ENCODE measurements at places on chromosomes 6 and 20.

GRCh38 chr20:52682237-52682636 is 289.9 kb upstream of the TSHZ2 start:
- no peak for DNase-seq

- no peak for DNase-seq
These were observed 39.9 kb upstream of the TTPAL start for GRCh38 chr20:44435630-44436335.

GRCh38 chr6:65149841-65150240 is 557.2 kb downstream of the EYS start:
- DNase-seq: no peak

DNA sequence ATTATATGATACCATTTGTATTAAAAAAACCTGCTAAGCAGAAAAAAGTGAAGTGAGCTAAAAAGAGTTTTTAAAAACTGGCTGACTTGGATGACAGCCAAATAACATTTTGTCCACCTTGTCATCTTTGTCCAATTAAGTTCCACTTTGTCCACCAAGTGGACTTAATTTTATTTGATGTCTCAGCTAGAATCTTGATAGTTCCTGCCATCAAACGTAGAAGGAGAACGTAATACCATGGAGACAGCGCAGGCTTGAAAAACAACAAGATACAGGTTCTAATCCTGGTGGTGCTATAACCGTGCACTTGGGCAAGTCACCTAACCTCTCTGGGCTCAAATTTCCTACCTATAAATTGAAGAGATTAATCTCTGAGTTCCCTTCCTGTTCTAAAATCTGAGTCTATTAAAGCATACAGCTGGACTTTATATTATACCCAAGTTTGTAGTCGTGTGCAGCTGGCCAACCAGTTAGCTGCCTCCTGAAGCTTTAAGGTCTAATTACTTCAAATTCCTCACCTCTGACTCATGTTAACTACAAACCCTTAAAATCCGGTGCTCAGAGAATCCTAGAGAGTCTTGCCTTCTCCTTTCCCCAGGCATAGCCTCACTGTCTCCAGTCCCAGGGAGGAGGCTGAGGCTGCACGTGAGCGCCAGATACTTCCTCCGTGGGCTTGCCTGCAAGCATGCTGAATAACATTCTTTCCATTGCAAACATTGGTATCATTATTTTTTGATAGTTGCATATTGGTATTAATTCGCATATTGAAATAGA is 16.8 kb downstream of the TMEM244 start:
- DNase-seq: no peak

DNA sequence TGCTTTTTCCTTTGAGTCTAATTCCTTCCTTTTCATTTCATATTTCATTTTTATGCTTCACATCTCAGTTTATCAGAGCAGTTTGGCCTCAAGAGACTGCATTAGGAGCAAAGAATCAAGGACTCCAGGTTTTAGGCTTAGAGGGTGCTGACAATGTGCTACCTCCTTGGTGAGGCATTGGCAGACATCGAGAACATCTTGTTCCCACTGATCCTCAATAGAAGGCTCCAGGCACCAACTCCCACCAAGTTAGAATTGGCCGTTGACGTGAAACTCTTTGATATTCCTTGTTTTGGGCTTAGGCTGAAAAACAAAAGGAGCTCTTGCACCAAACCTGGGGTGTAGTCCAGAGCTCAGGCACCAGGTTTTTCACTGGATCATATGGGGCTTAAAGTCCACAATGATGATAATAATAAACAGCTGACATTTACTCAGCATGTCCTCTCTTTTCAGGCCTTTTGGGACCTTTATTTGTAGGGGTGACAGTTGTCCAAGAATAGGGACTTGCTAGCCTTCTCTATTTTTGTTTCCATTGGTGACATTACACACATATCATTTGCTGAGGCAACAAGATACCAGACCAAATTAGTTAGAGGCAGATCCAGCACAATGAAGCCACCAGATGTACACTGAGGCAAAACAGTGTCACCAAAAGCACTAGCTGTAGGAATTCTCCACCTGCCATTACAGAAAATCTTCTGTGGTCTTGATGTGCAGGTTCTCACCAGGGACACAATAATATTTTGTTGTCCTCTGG is 81.0 kb upstream of the ENPP5 start:
- no peak for DNase-seq

GRCh38 chr6:85456782-85457181 is 6.9 kb downstream of the NT5E start:
- DNase-seq: no peak

- no peak for DNase-seq
These were observed 26.5 kb downstream of the FASTKD5 start for GRCh38 chr20:3133155-3133554.

GRCh38 chr6:85115876-85116275 is 334.0 kb upstream of the NT5E start:
- DNase-seq: no peak

DNA sequence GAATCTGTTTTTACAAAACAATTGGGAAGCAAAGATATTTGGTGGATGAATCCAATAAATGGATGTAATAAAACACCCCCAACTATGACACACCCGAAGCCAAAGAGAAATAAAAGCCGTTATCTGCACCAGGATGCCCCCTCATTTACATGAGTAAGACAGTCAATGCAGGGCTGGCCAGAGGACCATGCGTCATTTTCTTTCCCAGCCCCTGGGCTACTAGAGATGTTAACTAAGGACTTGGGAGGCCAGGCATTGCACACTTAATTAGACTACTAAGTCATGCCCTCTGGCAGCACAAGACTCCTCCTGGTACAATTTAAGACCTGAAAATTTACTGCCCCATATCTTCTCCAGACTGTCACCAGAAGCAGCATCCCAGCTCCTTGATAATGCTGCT is 3.2 kb downstream of the LEMD2 start:
- DNase-seq: no peak

DNA sequence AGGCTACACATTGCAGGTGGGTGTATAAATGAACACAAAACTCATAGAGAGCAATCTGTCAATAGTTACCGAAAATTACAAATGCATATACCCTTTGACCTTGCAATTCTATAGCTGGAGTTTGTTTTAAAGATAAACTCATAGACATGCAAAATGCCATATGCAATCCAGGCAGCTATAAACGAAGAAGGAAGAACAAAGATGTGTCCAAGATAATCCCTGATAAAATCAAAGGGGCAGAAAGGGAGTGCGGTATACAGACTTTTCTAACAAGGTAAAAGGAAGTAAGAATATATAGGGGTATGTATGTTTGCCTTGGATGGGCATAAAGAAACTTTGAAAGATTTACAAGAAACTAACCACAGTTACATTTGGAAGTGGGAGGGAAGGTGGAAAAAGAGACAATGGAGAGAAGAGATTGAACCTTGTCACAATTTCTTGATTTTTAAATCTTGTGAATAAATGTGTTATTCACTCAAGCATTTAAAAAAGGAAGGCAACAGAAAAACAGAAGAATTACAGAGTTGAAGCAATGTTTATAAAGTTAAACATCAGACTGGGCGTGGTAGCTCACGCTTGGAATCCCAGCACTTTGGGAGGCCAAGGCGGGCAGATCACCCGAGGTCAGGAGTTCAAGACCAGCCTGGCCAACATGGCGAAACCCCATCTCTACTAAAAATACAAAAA is 29.9 kb downstream of the FAM8A1 start:
- no peak for DNase-seq

DNA sequence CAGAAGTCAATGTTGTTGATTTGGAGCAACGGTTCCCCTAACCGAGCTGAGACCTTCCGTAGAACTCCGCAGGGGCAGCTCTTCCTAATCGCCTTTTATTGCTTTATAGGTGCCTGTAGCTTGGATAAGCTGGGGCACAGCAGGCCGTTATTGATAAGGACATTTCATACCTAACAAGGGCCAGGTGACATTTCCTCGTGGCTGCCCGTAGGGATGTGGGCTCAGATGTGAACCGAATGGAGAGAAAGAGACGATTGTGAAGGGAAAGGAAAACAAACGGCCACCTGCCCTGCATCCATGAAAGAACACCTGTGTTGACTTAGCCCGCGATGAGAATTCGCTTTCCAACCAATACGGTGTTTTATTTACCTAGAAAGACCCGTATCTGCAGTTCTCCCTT is 53.3 kb upstream of the DACT2 start:
- DNase-seq: no peak

DNA sequence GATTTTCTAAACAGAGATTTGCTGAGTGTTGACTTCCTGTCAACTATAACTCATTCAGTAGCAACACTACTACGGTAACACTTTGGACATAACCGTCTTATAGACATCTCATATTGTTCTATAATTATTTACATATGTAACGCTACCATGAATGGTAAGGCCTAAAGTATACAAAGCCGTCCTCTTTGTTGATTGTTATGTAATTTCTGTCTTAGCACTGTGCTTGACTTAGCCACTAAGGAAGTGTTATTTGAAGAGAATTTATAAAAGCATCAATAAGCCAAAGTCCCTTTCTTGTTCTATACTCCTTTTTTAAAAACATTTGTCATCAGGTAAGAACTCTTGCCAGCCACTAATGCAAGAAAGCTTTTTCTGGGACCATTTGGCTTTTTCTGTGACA is 240.6 kb downstream of the MEI4 start:
- no peak for DNase-seq
